HTR-8/SVneo (cell line): ENCODE measurements at places on chromosomes 3 and 15.

- no peak for DNase-seq
These were observed 19.1 kb downstream of the PAQR9 start for GRCh38 chr3:142944342-142944741.

GRCh38 chr3:43176666-43177065 lies 70.8 kb upstream of the POMGNT2 start:
- DNase-seq, result no peak

DNA sequence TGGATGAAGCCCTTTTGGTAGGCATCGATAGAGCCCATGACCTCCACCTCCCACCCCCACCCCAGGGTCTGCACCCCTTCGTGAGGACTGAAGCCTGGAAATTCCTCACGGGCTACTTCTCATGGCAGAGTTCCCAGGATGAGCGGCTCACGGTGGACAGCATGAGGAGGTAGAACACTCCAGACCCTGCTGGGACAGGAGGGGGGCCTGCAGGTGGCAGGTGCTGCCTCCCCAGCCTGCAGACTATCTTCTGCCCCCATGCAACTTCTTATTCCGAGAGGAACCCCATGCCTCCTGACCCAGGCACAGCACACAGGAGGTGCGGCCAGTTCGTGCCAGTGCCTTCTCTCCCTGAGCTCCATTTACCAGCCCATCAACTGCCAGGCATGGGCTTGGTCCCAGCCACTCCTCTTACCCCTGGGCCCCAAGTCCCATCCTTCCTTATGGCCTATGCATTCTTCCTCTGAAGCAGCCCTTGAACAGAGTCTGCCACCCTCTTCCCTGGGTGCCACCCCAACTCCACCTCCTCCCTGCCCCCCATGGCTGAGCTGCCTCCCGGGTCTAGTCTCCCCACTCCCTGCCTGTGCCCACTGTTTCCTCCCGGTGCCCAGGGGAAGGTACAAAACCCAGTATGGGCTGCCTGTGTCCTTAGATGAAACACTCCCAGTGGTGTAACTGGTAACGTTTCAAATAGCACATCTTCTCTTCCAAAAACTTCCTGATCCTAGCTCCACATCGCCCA lies 8.4 kb downstream of the TBC1D21 start:
- no peak for DNase-seq

GRCh38 chr3:168003911-168004310 lies 91.8 kb downstream of the GOLIM4 start:
- DNase-seq, result no peak

DNA sequence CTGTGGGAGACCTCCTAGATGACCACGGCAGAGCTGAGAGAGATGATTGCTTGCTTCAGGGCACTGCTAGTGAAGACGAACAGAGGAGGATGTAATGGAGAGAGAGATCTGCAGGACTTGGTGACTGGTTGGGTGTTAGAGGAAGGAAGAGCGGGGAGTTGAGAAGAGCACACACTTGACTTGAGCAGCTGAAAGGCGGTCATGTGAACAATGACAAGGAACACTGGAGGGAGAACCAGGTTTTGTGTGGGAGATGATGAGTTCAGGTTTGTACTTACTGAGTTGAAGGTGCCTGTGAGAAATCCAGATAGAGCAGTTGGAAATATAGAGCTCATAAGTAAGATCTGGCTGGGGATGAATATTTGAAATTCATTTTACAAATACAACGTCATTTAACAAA lies 40.3 kb downstream of the CDAN1 start:
- DNase-seq, result no peak

GRCh38 chr3:14796403-14797077 lies 22.2 kb upstream of the FGD5 start:
- no peak for DNase-seq

- no peak for DNase-seq
These were observed 3.0 kb upstream of the BUB1B start for GRCh38 chr15:40157778-40158447.

- no peak for DNase-seq
These were observed 59.7 kb downstream of the PLXNA1 start for GRCh38 chr3:127042634-127043033.

DNA sequence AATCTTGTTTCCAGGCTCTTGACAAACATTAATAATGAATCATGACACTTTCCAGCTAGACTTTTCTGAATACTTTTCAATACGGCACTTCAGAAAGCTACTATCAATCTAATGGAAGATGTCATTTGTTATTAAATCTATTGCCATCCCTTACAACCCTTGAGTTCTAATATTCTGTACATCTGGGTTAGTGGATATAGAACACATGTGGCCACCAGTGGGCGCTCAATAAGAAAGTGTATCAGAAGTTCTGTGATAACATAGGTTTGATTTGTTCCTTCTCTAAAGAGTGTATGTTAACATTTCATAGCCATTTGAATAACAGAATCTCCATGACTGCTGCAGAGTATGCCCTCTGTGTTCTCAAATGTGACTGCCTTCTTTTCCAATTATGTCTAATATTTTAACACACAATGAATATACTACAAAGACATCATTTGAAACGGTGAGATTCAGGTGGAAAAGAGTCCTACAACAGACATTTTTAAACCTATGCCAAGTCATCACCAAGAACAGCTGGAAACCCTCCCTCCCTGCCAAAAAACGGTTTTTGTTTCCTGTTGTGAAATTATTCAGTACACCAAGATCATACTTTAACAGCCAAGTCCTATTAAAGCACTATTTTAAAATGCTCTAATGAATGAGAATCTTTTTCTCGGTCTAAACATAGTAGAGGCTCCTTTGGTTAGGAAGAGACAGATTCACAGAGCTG lies 22.2 kb downstream of the ALDH1A2 start:
- DNase-seq, result no peak

DNA sequence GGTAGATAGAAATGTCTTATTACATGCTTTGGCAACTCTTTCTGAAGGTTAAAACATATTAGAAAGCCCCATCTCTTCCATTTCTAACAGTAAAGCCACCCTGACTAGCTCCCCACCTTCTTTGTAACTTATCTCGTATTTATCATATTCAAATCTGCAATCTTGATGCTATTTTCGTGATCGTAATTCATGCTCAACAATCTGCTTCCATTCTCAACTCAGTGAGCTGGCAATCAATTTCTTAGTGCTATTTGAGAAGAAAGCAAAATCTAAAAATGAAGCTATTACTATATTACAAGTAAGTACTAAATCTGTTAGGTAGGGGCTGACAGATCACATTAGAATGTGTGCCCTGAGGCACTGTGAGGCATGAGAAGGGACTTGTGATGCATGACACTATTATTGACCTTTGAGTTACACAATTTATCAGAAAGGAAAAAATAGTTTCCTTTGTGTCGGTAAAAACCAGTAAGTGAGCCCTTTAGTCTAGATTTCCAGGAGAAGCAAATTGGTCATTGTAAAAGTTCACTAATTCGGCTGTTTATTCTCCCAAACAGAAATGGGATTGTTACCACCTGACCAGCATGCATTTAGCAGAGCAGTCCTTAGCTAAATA lies 379.7 kb upstream of the CNTN6 start:
- DNase-seq, result peak; percentile 3

DNA sequence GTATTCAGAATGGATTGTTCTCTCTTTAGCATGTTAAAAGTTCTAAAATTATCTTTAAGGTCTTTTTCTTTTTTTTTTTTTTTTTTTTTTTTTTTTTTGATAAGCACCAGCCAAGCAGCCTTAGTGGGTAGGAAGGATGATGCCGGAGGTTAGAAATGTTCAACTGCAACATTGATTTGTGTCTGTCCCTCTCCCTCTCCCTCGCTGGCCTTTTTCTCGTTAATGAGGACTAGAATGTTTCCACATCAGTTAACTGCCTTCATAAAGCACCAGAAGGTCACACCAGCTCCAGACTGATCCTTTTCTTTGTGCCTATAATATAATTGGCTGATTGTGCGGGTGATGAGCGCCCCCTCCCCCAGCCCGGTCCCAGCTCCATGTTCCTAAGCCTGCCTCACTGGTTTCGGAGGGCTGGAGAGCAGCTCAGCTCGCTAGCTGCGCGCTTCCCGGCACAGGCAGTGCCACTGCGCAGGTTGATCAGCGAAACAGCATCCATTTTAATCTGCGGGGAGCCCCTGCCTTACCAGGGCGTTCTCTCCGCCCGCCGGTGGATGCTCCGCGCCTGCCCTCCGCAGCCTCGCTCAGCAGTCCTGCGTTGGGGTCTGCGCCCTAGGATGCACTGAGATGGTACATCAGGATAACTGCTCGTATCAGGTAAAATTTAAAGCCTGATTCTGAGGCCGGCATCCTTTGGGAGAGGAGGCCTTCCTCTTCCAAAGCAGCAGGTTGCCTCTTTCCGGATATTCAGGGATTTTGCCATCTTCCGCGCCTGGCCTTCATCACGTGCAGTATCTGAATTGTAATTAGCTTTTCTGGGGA lies 148.9 kb upstream of the IL12A start:
- DNase-seq, result no peak

GRCh38 chr3:11776346-11776745 lies 70.3 kb downstream of the TAMM41 start:
- no peak for DNase-seq

DNA sequence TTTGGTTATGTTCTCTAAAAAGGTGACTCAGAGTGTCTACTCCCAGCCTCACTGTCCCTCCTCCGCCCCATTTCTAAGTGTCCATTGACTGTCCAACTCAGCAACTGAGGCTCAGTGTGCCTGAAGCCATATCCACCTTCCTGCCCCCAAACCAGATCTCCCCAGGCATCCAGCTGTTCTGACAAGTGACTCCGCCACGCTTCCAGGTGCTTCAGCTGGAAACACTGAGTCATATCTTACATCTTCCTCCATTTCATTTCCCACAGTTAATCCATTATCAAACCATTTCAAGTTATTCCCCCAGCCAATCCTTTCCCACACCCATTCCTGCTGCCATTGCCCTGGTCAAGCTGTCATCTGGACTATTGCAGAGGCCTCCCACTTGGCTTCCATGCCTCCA lies 17.1 kb downstream of the MAGEF1 start:
- no peak for DNase-seq

DNA sequence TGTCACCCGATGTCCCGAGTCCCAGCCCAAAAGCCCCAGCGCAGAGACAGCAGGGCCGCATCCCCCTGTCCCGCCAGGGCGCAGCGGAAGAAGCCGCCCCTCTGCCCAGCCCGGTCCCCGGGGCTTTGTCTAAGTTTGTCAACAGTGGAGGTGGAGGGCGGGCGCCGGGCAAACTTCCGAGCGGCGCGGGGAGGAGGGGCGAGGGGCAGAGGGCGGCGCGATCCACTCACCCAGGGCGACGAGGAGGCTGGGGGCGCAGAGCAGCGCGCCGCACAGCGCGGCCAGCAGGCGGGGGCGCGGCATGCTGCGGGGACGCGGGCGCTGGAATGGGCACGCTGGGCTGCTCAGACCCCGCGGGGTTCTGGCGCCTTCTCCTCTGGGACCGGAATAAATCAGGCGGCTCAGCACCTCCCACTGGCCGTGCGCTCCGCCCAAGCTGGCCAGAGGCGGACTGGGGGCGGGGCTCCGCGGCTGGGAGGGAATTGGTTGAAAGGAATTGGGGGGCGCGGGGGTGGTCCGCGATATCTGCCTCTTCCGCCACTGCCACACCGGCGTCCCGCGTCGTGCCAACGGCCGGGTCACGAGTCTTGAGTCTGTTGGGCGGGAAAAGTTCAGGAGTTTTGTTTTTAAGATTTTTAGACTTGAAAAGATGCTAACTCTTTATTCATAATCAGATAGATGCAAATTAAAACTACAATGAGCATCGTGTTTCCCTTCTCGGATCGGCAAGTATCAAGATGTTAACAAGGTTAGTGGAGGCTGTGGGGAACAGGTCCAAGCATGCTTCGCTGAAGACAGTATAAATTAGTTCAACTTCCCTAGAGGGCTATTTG lies at the start of gene MFGE8:
Gene MFGE8 (minus strand): TSS at position 363 of the 833 bp plus-strand sequence. CDS start 60 bp downstream, at position 303.
- peak; percentile 78 for DNase-seq

GRCh38 chr15:28923726-28924280 lies 38.0 kb downstream of the APBA2 start:
- DNase-seq, result no peak

DNA sequence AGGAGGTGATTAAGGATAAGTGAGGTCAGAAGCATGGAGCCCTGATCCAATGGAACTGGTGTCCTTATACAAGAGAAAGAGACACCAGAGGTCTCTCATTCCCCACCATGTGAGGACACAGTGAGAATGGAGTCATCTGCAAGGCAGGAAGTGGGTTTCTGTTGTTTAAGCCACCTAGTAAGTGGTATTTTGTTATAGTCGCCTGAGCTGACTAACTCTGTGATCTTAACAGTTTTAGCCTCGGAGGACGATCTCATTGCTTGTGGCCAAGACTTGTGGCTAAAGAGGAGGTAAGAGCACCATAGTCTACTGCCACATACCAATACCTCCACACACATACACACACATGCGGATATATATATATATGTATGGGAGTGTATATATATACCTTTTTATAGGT lies 73.8 kb downstream of the MCTP2 start:
- DNase-seq, result no peak

DNA sequence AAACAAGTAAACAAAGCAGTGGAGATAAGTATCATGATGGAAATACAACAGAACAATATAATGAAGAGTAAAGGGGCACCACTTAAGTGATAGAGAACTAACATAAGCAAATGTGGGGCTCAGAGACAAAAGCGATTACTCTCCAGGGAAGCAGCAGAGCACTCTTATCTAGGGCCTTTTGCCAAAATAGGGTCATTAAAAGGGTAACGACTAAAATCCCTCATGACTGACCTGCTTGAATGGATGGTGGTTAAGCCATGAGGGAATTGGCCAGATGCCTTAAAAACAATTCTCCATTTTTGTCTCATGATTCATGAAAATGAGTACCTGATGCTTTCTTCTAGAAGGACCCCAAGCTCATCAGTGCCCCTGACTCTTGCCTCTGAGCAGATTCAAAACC lies 3.2 kb upstream of the SLC7A14 start:
- DNase-seq, result no peak

DNA sequence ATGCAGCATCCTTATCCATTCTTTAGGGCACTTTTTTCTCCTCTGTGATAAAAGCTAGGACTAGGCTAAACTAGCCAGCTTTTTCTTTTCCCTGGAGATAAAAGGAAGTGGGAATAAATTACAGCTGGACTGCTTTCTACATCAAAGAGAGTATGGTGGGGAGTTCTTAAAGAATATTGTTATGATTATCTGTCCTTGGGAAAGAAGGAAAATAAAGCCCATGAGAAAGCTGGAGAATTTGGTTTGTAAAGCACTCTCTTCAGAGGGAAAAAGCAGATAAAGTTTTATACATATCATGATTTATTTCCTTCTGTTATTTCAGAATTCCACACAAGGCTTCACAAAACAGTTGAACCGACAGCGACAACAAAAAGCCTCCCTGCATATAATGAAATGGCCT lies 923.0 kb downstream of the DIPK2A start:
- DNase-seq, result no peak

DNA sequence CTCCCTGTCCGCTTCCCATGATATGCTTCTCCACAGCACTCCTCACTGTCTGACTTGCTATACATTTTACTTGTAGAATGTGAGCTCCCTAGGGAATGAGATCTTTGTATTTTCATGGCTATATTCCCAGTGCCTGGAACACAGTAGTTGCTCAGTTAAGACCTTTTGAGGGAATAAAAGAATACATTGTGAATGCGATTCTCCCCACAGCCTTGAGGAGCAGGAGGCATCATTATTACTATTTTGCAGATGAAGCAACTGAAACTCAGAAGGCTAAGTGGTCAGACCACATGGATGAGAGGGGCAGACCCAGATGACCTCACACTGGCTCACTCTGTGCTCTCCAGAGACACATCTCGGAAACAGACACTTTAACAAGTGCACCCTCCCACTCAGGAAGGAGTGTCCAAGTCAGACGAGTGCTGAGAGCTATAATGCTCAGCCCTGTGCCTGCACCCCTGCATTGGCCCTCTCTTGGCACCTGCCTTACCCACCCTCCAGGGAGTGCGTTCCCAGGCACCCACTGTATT lies 46.8 kb downstream of the SST start:
- DNase-seq, result no peak

- DNase-seq, result no peak
These were observed 190.8 kb downstream of the ZNF621 start for GRCh38 chr3:40715551-40715950.
